ENCODE measurements at places on chromosomes 12 and 14.

GRCh38 chr12:2544230-2544629 is 250.5 kb upstream of the FKBP4 start:
- no peak for DNase-seq

- no peak for DNase-seq
Measured at GRCh38 chr14:102046337-102047278, 40.2 kb downstream of the HSP90AA1 start.

- peak; percentile 14 for DNase-seq
Measured at GRCh38 chr14:37232907-37233481, 35.3 kb downstream of the MIPOL1 start.

DNA sequence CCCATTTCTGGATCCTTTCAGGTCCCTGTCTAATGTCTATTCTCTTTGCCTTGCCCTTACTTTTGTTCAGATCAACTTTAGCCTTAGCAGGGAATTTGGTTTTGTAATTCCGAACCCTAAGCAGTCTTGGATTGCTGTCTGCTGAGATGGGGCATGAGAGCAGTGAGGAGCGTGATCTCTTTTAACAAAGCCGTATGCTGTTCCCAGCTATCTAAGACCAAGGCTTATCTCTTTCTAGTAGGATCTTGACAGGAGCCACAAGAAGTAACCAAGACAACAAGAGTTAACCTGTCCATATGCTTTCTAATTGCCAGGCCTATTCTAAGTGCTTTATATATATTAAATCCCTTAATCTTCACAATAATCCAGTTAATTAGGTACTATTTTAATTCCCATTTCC is 4.5 kb upstream of the DHRS7 start:
- DNase-seq: no peak

GRCh38 chr12:79658221-79658620 is 32.5 kb downstream of the PAWR start:
- peak; percentile 64 for DNase-seq

GRCh38 chr12:131177599-131177998 is 223.9 kb downstream of the ADGRD1 start:
- DNase-seq: no peak

- DNase-seq: no peak
Measured at GRCh38 chr12:131309700-131310099, 356.0 kb downstream of the ADGRD1 start.

GRCh38 chr14:95495538-95496025 is 20.9 kb downstream of the SYNE3 start:
- no peak for DNase-seq

- peak; percentile 21 for DNase-seq
Measured at GRCh38 chr12:14995583-14996425, 23.0 kb downstream of the PDE6H start.

- no peak for DNase-seq
Measured at GRCh38 chr12:24756479-24757024, 192.3 kb downstream of the BCAT1 start.

- no peak for DNase-seq
Measured at GRCh38 chr12:112752303-112752702, 39.2 kb upstream of the RPH3A start.

DNA sequence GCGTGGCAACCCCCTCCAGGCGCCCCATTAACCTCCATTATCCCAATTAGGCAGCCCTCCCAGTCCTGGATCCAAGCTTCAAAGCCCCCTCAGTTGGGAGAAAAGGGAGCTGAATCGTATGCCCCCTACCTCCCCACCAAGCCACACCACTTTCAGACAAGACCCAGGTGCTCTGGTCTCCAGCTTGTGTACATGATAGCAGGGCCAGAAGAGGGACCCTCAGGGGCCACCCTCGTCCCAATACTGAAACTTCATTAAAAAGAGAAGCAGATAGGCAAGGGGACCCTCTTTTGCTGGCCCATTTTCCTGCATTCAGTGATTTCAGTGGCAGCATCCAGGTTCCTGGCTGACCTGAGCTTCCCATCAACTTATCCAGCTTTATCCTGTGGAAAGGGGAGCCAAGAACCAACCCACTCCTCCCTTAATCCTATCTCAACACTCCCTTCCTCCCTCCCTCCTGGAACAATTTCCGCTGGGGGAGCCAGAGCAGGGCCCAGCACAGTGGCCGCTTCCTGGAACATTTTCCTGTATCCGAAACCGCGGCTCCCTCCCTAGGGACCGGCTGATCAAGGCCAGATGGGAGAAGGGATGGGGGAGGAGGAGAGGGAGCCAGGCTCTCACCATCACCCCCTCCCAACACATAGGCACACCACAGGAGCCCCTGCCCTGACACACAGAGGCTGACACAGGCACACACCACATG is 9.5 kb upstream of the SP7 start:
- DNase-seq: peak; percentile 79

GRCh38 chr12:109777544-109777943 is 55.7 kb downstream of the TRPV4 start:
- no peak for DNase-seq

DNA sequence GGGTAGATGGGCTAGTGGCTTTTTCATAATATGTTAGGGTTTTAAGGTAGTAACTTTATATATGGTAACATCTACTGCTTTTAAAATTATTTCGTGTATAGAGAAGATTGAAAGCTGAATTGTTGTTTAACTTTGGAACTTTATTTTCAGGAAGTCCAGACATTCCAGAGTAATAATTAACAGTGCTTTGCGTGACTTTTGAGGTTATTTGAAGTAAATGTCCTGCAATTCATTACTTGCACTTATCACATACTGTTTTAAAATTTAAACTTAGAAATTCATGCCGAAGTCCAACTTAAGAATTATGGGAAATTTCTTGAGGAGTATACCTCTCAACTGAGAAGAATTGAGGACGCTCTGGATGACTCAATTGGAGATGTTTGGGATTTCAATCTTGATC is 3.3 kb downstream of the WASHC4 start:
- DNase-seq: no peak

- no peak for DNase-seq
Measured at GRCh38 chr12:10941369-10941768, 2.3 kb upstream of the TAS2R14 start.

- no peak for DNase-seq
Measured at GRCh38 chr12:75390156-75390898, 562 bp upstream of the GLIPR1L2 start.

DNA sequence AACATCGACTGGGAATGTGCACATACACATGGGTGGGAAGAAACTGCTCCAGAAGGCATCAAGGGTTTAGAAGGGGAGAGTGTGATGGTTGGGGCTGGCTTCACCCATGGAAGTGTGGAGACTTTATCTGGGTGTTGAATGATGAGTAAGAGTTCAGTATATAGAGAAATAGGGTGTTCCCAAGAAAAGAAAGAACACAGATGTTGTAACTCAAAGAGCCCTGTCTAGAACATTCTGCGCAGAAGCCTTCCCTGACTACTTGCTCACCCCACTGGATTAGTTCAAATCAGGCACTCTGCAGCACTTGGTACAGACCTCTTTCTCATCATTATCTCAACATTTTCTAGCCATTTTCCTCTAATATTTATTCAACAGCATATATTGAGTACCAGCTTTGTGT is 491.7 kb downstream of the SNAPC1 start:
- DNase-seq: no peak

- no peak for DNase-seq
Measured at GRCh38 chr14:55074662-55075061, 23.2 kb downstream of the MAPK1IP1L start.

GRCh38 chr14:105398726-105399465 is 558 bp downstream of the TEX22 start:
- no peak for DNase-seq

- DNase-seq: no peak
Measured at GRCh38 chr12:42696406-42697149, 107.0 kb upstream of the PRICKLE1 start.

GRCh38 chr12:41189395-41190251 is 1.5 kb downstream of the PDZRN4 start:
- DNase-seq: no peak

GRCh38 chr12:94033101-94033500 is 115.3 kb upstream of the PLXNC1 start:
- no peak for DNase-seq

- no peak for DNase-seq
Measured at GRCh38 chr12:21815306-21816062, 41.0 kb upstream of the KCNJ8 start.

DNA sequence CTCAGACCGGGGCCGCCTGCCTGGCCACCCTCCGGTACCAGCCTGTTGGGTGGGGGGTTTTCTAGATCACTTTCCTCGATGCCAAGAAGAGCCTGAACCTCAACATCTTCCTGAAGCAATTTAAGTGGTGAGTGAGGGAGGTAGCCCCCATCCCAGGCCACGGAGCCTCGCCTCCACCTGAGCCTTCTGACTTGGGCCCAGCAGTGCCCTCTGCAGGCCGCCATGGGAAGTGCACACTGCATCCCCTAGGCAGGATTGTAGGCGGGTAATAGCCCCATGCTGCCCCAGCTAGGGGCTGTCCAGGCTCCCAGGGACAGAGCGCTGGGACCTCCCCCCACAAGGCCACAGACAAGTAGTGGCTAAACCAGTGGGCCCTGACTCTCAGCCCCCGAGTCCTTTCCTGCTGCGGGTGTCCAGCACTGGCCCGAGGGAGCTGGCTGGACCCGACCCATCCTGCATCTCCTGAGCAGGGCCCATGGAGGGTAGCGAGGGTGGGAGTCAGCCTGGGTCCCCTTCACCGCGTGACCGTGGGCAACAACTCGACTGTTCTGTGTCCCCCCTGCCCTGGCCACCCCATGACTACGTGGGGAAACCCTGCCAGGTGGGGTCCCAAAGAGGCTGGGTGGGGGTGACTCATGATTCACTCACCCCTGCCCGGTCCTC is 15.3 kb upstream of the ADSS1 start:
- no peak for DNase-seq

GRCh38 chr12:52419656-52420055 is 13.5 kb upstream of the KRT82 start:
- no peak for DNase-seq

- no peak for DNase-seq
Measured at GRCh38 chr12:27336282-27336653, 3.6 kb downstream of the BMAL2 start.

GRCh38 chr12:39831587-39832315 is 212.1 kb upstream of the ABCD2 start:
- no peak for DNase-seq

DNA sequence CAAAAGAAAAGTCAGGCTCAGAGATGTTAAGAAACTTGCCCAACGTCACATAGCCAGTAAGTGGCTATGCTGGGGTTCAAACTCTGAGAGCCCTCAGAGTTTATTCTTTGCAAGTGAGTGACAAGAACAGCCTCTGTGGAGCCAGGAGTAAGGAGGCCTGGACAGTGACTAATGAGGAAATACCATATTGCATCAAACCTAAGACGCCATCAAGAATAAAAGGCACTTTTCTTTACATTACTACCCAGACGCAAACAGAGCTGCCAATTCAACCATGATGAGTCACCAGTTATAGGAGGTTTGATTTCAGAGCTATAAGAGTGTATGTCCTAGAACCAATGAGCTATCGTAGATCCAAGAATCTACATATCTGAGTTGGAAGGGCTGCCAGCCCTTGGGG is 9.4 kb downstream of the TNFRSF1A start:
- DNase-seq: peak; percentile 68

- DNase-seq: no peak
Measured at GRCh38 chr14:80354860-80355581, 143.7 kb upstream of the DIO2 start.

- no peak for DNase-seq
Measured at GRCh38 chr14:92254786-92255185, 68.2 kb upstream of the SLC24A4 start.

DNA sequence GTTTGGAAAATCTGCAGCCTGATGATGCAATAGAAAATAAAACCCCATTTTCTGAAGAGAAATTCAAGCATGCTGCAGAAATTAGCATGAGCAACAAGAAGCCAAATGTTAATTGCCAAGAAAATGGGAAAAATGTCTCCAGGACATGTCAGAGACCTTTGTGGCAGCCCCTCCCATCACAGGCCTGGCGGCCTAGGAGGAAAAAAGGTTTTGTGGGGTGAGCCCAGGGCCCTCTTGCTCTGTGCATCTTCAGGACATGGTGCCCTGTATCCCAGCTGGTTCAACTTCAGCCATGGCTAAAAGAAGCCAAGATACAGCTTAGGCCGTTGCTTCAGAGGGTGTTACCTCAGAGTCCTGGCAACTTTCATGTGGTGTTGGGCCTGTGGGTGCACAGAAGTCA is 775.5 kb upstream of the SEL1L start:
- no peak for DNase-seq

DNA sequence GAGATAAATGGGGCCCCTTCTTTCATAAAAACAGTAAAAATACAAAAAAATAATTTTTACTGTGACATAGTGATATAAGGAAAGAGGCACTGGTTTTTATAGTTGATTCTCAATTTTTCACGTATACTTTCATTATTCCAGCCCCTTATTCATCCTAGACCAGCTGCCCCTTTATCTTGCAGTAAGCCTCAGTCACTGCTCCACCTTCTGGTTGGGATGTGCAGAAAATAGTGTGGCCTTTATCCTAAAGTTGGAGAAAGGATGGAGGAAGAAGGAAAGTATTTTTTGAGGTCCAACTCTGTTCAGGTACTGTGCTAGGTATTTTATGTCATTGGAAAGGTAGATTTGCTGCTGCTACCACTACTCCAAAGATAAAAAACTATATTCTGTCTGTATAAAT is 172.7 kb downstream of the ANO6 start:
- no peak for DNase-seq

DNA sequence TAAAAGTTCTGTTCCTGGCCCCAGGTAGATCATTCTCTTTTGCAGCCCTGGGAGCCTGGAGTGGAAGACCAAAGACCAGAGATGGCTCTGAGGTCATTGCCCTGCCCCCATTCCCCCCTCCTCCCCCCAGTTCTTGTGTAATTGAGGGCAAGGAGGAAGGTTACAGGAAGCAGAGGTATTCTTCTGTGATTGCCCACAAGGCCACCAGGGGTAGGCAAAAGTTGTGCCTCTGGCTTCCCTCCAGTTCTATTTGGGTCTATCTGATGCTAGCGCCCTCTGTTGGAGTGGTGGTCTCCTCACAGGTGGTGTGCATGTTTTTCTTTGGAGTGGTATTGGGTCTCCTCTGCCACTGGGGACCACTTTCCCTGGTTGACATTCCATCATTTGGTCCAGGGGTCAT is 41.2 kb upstream of the CRY1 start:
- no peak for DNase-seq

GRCh38 chr12:118377884-118378470 is 1.6 kb downstream of the SUDS3 start:
- DNase-seq: no peak

DNA sequence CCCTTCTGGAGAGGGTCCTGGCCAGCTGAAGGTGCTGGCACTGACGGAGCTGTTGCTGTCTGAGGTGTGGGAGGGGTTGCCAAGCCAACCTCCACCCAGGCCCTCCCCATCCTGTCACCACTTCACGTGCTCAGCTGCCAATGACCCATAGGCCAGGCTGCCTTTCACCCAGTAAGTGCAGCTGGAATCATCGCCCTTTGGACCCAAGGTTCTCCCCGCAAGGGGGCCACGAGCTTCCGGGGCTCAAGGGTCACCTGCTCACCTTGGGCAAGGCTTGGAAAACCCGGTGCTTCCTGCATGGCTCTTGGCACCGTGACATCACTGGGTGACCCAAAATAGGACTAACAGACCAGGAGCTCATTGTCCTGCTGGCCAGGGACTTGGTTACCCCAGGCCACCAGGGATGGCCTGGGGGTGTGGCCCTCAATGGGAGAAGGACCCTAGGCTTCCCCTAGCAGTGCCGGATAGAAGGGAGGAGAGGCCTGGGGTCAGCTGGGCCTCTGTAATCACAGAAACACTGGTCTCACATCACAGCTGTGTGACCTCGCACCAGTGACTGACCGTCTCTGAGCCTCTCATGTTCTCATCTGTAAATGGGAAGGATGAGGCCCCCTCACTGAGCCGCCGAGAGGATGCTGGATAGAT is 51.3 kb downstream of the CCDC85C start:
- DNase-seq: no peak

GRCh38 chr14:100278702-100279101 is 27.5 kb downstream of the SLC25A29 start:
- DNase-seq: no peak

Measured in fibroblast of skin of left biceps (primary cell).